ENCODE measurements at places on chromosomes 12 and 14. TPM values are rescaled to one million over a fixed set of nuclear protein-coding genes. Genes with fewer than 3 reads are reported as not detected.
A peak's percentile ranks its signal among the peaks of the same experiment; 100 is the strongest.

- DNase-seq: peak; percentile 36
- no peaks in the 10 kb centered on the region for H3K36me3 ChIP-seq
These were observed 19.1 kb upstream of the DHRS7 start for GRCh38 chr14:60184146-60184904.

- H3K36me3 ChIP-seq: no peaks in the 10 kb centered on the region
- no peak for DNase-seq
- no peak overlapping the region for H3K27ac ChIP-seq
- H3K4me1 ChIP-seq: no peaks in the 10 kb centered on the region
These were observed 79.9 kb downstream of the HEATR5A start for GRCh38 chr14:31340297-31341063.

DNA sequence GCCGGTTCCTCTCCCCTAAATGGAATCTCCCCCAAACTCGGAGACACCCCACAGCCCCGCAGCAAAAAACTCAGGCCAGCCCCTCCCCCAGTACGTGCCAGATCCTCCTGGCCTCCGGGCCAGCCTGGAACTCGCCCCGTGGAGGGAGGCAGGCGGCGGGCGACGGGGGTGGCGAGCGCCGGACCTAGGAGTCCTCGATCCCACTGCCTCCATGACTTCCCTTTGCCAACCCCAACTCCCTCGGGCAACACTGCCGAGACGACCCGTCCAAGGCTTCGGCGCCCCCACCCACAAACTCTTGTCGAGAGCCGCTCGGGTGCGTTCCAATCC lies 400 bp downstream of the ADCY6 start:
- no peaks in the 10 kb centered on the region for H3K27me3 ChIP-seq
- H3K4me3 ChIP-seq: peak overlapping the region; percentile 97
- peak overlapping the region; percentile 12 for H3K27ac ChIP-seq
- H3K36me3 ChIP-seq: peaks cover 24% of the 10 kb centered on the region
- no peak for DNase-seq

DNA sequence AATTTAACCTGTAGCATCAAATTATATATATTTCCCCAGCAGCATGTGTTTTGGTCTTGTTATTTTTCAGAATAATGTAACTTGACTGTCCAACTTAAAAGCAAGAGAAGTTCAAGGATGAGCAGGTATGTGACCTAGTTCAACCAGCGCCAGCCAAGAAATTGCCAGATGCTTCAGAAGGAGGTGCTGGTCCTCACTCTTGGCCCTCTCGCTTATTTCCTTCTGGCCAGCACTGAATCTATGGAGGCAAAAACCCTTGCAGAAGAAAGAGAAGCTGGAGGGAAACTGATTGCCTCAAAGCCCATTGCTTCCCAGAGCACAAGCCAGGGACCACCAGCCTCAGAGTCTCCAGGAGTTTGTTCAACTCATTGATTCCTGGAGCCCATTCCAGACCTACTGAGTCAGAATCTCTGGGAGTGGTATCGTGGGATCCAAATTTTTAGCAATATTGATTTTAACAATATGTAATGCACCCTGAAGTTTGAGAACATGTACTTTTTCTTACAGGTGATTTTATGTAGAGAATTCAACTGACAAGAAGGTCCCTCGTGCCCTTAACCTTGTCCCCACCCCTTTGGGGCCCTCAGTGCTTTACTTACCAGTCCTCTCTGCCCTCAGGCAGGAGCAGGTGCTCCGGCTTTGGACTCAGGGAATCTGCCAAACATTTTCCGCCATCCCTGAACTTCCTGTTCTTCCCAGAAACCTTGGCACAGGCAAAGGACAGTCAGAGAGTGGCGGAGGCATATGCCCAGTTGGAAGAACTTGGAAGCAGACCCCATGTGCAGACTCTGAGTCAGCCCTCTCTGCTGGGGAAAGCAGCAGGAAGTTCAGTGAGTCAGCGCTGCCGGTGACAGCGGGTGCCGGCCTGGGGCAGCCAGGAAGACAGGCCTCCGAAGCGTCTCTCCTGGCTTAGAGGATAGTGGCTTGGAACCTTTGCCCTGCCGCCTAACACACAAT lies 10.4 kb downstream of the BEST3 start:
- H3K36me3 ChIP-seq: peaks cover 6% of the 10 kb centered on the region
- peaks cover 44% of the 10 kb centered on the region for H3K4me1 ChIP-seq
- peak overlapping the region; percentile 59 for H3K4me3 ChIP-seq
- peak overlapping the region; percentile 87 for H3K27ac ChIP-seq
- DNase-seq: peak; percentile 85

GRCh38 chr12:108846290-108846701 lies 11.1 kb downstream of the SSH1 start:
- peaks cover 26% of the 10 kb centered on the region for H3K36me3 ChIP-seq
- no peaks in the 10 kb centered on the region for H3K27me3 ChIP-seq
- DNase-seq: no peak

GRCh38 chr14:55301437-55302121 lies 30.4 kb downstream of the FBXO34 start:
- no peak overlapping the region for H3K4me3 ChIP-seq
- peak; percentile 13 for DNase-seq
- H3K4me1 ChIP-seq: peaks cover 19% of the 10 kb centered on the region
- peaks cover 12% of the 10 kb centered on the region for H3K36me3 ChIP-seq
- no peak overlapping the region for H3K27ac ChIP-seq
- H3K27me3 ChIP-seq: no peaks in the 10 kb centered on the region

- peak overlapping the region; percentile 64 for H3K27ac ChIP-seq
- peaks cover 16% of the 10 kb centered on the region for H3K4me1 ChIP-seq
- DNase-seq: no peak
- no peaks in the 10 kb centered on the region for H3K36me3 ChIP-seq
- peaks cover under 1% of the 10 kb centered on the region for H3K27me3 ChIP-seq
- no peak overlapping the region for H3K4me3 ChIP-seq
These were observed 61.2 kb upstream of the ST8SIA1 start for GRCh38 chr12:22395666-22396065.

DNA sequence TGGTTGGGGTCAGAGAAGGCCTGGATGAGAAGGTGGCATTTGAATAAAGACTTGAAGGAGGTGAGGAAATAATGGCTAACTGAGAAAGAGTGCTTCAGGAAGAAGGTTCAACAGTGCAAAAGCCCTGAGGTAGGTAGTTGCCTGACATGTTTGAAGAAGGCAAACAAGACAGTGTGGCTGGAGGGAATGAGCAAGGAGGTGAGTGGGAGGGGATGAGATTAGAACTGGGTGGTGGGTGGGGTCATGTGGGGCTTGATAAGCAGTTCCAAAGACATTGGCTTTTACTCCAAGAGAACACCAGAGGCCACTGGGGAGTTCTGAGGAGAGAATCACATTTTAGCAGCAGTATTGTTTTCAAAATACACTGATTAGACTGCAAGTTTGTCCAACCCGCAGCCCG lies 50.5 kb downstream of the HSPB8 start:
- peaks cover 20% of the 10 kb centered on the region for H3K4me1 ChIP-seq
- H3K36me3 ChIP-seq: no peaks in the 10 kb centered on the region
- no peak overlapping the region for H3K27ac ChIP-seq
- DNase-seq: no peak

DNA sequence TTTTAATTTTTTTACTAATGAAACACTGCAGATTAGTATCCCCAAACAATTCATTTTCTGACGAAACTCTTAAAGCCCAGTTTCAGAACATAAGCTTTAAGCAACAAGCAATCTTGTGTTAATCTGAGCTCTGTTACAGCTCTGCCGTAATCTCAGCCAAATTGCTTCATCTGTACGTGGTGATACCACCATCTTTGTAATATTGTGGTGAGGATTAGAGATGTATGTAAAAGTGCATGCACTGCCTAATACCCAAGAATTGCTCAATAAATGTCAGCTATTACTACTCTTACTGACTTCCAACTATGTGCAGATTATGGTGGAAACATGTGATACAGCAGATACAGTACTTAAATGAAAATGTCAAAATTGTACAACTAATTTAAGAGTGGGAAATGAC lies 1.8 kb downstream of the AKAP5 start:
- H3K27me3 ChIP-seq: no peaks in the 10 kb centered on the region
- no peak overlapping the region for H3K4me3 ChIP-seq
- DNase-seq: no peak
- H3K27ac ChIP-seq: no peak overlapping the region
- peaks cover 24% of the 10 kb centered on the region for H3K36me3 ChIP-seq

GRCh38 chr12:12899530-12900380 lies 8.4 kb downstream of the GPRC5A start:
- peak overlapping the region; percentile 76 for H3K27ac ChIP-seq
- peaks cover 99% of the 10 kb centered on the region for H3K36me3 ChIP-seq
- no peak for DNase-seq
- no peaks in the 10 kb centered on the region for H3K27me3 ChIP-seq
- H3K4me3 ChIP-seq: peak overlapping the region; percentile 95
- peaks cover 68% of the 10 kb centered on the region for H3K4me1 ChIP-seq

- no peaks in the 10 kb centered on the region for H3K36me3 ChIP-seq
- H3K4me3 ChIP-seq: no peak overlapping the region
- H3K27me3 ChIP-seq: no peaks in the 10 kb centered on the region
- H3K4me1 ChIP-seq: no peaks in the 10 kb centered on the region
These were observed 14.6 kb upstream of the CACNB3 start for GRCh38 chr12:48803675-48804074.

- H3K4me3 ChIP-seq: no peak overlapping the region
- H3K4me1 ChIP-seq: no peaks in the 10 kb centered on the region
- no peaks in the 10 kb centered on the region for H3K27me3 ChIP-seq
These were observed 272.4 kb upstream of the FOXG1 start for GRCh38 chr14:28494196-28494595.

DNA sequence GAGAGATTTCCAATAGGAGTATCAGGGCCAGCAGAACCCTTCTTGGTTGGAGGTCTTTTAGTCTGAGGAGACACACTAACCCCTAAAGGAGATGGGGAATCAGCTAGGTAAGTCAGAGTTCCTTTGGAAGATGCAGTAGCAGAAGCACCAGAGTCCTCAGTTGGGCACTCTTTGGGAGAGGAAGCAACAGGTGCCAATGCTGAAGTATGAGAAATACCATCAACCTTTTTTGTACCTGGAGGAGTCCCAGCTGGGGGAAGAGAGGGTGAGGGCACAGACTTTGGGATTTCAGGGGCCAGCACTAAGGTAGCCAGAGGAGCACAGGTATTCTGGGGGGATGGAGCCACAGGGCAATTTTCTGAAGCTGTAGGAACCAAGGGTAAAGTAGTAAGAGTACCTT lies 6.0 kb downstream of the NACA start:
- H3K4me1 ChIP-seq: peaks cover 63% of the 10 kb centered on the region
- peaks cover 76% of the 10 kb centered on the region for H3K36me3 ChIP-seq
- H3K27ac ChIP-seq: peak overlapping the region; percentile 14
- no peaks in the 10 kb centered on the region for H3K27me3 ChIP-seq

GRCh38 chr12:10142976-10143589 lies 13.1 kb upstream of the CLEC7A start:
- H3K27ac ChIP-seq: no peak overlapping the region
- no peak overlapping the region for H3K4me3 ChIP-seq
- H3K36me3 ChIP-seq: no peaks in the 10 kb centered on the region
- no peak for DNase-seq
- H3K4me1 ChIP-seq: no peaks in the 10 kb centered on the region

DNA sequence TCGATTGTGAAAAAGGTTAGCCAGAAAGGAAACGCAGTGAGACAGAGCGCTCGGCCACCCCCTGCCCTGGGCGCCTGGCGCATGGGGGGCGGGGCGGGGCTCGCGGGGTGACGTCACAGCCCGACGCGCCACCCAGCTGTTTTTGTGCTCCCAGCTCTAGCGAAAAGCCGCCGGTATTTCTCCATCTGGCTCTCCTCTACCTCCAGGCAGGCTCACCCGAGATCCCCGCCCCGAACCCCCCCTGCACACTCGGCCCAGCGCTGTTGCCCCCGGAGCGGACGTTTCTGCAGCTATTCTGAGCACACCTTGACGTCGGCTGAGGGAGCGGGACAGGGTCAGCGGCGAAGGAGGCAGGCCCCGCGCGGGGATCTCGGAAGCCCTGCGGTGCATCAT lies at the start of gene GABARAPL1:
Gene GABARAPL1 (plus strand): TSS at position 139 of the 393 bp plus-strand sequence. CDS start 253 bp downstream, at position 392.
- peak; percentile 82 for DNase-seq
- peak within 1 kb of the TSS; percentile 84 for H3K4me3 ChIP-seq
- no peaks in the 10 kb centered on the region for H3K27me3 ChIP-seq
- H3K36me3 ChIP-seq: peaks cover 43% of the 10 kb centered on the region

DNA sequence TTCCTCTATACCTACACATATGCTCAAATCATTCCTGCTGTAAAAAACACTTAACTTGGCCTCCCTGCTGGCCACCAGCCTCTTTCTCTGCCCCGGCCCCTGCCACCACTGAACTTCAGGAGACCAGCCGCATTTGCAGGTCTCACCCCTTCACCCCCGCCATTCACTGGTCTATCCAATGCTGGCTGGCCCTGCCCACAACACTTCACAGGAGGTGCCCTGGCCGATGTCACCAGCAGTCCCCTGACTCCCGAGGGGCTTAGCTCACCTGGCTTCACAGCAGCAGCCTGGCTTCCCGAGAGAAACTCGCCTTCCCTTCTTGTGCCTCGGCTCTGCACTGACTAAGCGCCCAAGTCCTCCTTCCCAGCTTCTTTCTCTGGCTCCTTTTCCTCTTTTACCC lies 7.5 kb downstream of the AK7 start:
- no peaks in the 10 kb centered on the region for H3K36me3 ChIP-seq
- H3K4me1 ChIP-seq: no peaks in the 10 kb centered on the region
- no peak overlapping the region for H3K4me3 ChIP-seq

DNA sequence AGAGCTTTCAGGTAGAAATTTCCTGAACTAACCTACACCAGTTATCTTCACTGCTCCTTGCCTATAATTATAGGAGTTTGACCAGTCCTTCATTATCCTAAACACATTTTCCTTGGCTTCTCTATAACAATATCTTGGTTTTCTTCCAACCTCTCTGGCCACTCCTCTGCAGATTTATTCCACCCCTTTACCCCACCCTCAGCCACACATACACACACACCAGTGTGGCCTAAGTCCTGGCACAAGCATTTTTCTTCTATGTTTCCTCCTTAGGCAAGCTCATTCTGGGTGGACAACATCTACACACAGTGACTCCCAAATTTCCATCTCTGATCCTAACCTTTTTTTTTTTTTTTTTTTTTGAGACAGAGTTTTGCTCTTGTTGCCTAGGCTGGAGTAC lies 25.1 kb downstream of the CDK17 start:
- H3K27me3 ChIP-seq: no peaks in the 10 kb centered on the region
- no peak for DNase-seq
- H3K27ac ChIP-seq: no peak overlapping the region
- H3K36me3 ChIP-seq: no peaks in the 10 kb centered on the region
- H3K4me3 ChIP-seq: no peak overlapping the region
- H3K4me1 ChIP-seq: peaks cover 36% of the 10 kb centered on the region

GRCh38 chr12:41684997-41685396 lies 459.7 kb downstream of the GXYLT1 start:
- no peaks in the 10 kb centered on the region for H3K27me3 ChIP-seq
- no peak overlapping the region for H3K4me3 ChIP-seq
- no peaks in the 10 kb centered on the region for H3K36me3 ChIP-seq
- no peak overlapping the region for H3K27ac ChIP-seq

FGD4 gene
- 37.4 TPM for total RNA-seq

SLC6A13 gene
- total RNA-seq: 3.5 TPM

CCDC177 gene
- not detected for total RNA-seq

RNASE1 gene
- 40.2 TPM for total RNA-seq

WNT1 gene
- not detected for total RNA-seq

ITPR2 gene
- total RNA-seq: 4.4 TPM

KRT81 gene
- total RNA-seq: 0.61 TPM

PTPN21 gene
- total RNA-seq: 10.0 TPM

SRP54 gene
- 57.6 TPM for total RNA-seq

NKX2-1 gene
- total RNA-seq: not detected

SOAT2 gene
- total RNA-seq: not detected
